Amniotic epithelial cell (primary cell): ENCODE measurements at places on chromosomes 11 and 22.
A peak's percentile ranks its signal among the peaks of the same experiment; 100 is the strongest.

GRCh38 chr11:59728154-59728553, 14.5 kb upstream of the OR10V1 start:
- DNase-seq: no peak

GRCh38 chr11:65662247-65662798, 393 bp downstream of the RELA start:
- no peak for DNase-seq

DNA sequence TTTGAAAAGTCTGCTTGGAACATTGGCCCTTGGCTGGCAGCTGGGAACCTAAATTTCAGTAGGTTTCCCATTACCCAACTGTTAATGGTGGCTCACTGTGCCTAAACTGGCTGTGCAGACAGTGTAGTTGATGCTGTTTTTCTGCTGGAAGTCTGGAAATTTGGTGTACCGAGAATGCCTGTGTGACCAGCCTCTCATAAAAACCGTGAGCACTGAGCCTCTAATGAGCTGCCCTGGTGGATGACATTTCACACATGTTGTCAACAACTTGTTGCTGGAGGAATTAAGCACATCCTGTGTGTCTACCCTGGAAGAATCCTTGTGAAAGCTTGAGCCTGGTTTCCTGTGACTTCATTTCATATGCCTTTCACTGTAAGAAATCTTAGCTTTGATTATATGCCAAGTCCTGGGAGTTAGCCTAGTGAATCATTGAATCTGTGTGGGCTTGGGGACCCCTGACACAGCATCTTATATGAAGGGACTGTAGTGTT, 131.1 kb downstream of the LDLRAD3 start:
- peak; percentile 87 for DNase-seq

- no peak for DNase-seq
Measured at GRCh38 chr11:114077482-114078305, 18.2 kb downstream of the ZBTB16 start.
